Urothelium cell line (cell line): ENCODE measurements at places on chromosomes 11 and 22.

GRCh38 chr11:72998676-72999075, 143.4 kb downstream of the FCHSD2 start:
- DNase-seq: no peak

DNA sequence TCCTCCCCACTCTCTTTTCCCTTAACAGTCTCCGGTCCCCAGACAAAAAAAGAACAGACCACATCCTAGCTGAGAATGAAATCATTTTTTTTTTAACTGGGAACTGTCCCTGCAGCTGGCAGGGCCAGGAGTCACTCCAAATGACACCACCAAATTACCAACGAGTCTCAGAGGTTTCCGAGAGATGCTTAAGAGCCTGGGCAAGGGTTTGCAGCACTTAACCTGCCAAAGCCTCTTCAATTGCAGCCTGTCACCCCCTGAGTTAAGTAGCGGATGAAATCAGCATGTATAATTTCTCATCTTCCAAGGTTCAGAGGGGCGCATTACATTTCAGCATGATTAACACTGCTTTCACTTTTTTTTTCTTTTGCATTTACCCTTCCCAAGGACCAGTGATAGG, 71.8 kb downstream of the TENM4 start:
- DNase-seq: no peak

DNA sequence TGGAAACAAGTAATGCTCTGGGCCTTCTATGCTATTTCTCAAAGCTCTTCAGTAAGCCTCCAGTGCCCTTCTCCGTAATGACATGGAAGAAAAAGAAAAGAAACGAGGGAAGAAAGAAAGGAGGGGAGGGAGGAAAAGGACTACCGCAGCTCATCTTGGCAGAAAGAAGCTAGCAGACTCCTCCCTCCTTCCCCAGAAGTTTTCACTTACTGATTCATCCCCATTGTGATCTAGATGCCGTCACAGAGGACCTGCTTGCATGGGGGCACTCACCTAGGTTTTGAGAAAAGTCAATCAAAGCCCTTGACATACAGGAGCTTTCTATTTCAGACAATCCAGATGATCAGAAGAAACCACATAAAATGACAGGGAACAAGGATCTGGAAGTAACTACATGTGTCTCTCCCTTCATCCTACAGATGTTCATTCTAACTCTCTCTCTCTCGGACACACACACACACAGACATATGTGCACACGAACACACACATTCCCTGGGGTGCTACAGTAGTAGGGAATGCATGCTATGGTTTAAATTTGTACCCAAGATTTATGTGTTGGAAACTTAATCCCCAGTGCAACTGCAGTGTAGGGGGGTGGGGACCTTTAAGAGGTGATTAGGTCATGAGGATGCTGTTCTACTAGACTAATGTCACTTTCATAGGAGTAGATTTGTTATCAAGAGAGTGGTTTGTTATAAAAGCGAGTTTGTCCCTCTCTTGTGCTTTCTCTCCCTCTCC, 37.6 kb upstream of the RCN1 start:
- no peak for DNase-seq

DNA sequence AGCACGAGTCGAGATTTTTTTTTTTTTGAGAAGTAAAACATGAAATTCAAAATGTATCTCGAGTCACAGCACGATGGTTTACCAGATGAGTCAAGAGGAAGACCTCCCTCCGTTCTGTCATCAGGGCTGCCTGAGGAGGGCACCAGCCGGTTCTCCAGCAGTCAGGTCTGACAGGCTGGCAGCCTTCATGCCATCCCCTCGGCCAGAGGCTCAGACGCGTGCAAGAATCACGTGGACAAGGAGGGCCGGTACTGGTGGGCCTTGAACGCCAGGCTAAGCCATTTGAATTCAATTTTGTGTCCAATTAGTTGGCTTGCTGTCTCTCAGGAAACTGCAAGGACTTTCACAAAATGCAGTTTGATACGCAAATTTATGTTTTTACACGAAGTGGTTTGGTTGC, 1412.2 kb downstream of the BRD1 start:
- no peak for DNase-seq

DNA sequence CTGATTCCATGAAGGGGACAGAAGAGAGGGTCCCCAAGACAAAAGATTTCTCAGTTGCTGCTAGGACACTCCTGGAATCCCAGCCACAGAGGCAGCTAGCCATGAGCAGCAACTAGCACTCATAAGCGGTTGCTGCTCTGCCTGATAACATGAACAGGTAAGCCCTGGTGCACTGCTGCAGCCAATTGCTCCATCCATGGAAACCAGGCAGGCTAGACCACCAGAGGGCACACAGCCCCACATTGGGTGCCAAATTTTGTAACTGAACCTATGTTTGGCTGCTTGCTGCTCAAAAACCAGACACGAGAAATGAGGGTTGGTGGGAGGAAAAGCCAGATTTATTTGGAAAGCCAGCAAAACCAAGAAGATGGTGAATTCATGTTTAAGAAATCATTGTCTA, 21.9 kb upstream of the QSER1 start:
- DNase-seq: peak; percentile 32
